ENCODE measurements at places on chromosomes 16 and 17.

DNA sequence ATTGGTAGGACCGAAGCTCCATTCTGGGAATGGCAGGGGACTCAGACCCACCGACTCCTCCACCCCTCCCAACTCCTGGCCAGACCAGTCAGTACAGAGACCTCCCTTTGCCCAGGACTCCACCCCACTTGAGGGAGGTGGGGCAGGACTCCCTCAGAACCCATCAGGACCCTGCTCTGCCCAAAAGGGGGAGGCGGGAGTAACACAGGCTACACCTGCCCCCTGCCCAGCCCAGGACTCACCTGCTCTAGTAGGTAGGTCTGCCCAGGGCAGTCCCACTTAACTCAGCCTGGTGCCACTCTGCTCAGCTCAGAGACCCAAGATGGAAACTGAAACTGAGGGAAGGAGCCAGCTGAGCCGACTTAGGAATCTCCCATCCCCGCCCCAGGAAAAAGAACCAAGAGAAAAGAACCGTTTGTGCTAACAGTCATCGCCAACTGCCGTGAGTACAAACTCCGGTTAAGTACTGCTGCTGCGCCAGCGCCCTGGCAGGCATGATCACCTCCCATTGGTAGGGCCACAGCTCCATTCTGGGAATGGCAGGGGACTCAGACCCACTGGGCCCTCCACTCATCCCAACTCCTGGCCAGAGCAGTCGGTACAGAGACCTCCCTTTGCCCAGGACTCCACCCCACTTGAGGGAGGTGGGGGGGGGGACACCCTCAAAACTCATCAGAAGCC is 503 bp downstream of the DHX58 start:
- no peak for DNase-seq

DNA sequence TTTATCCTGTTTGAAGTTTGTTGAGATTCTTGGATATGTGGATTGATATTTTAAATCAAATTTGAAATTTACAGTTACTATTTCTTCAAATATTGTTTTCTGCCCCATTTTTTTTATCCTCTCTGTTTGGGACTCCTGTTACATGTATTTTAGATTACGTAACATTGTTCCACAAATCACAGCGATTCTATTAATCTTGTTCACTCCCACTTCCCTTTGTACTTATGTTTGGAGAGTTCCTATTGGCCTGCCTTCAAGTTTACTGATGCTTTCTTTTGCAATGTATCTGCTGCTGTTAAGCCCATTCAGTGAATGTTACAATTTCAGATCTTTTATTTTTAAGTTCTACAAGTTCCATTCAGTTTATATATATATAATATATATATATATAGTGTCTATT is 288.3 kb upstream of the TNRC6C start:
- DNase-seq: no peak

GRCh38 chr17:72878975-72879660 is 213.4 kb downstream of the SLC39A11 start:
- DNase-seq: no peak

DNA sequence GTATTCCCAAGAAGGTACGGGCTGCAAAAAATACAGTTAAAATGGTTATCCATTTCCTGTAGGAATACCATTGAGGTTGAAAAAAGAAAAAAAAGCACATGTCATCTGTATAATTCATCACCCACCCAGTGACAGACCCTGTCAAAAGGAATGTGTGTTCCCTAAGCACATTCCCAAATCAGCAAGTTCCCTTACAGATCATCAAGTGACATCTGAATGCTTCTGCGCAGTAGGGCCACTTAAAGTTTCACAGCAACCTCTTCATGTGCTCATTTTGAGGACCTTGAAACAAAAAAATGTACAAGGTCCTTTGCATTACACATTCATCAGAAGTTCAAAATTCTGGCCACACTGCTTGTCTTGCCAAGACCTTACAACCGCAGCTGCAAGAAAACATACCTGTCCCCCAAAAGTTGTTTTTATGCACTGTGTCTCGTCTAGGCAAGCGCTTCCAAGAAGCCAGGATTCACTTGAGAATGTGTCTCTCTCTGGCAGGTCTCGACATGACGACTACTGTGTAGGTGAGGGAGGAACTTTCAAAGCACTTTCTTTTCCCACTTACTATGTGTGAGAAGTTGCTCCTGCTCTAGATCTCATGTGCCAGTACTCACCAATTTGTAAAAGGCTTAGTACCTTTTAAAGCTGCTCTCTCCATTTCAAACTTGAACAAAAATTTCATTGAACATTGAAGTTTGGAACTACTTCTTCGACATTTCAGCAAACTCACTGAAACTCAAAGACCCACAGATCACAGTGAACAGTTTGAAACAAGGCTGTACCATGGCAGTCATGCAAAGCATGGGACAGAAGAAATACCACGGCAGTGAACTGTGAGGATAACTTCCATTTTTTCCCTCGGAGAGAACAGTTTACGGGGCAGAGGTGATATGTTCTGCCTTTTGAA is 4.3 kb upstream of the POLG2 start:
- DNase-seq: no peak

DNA sequence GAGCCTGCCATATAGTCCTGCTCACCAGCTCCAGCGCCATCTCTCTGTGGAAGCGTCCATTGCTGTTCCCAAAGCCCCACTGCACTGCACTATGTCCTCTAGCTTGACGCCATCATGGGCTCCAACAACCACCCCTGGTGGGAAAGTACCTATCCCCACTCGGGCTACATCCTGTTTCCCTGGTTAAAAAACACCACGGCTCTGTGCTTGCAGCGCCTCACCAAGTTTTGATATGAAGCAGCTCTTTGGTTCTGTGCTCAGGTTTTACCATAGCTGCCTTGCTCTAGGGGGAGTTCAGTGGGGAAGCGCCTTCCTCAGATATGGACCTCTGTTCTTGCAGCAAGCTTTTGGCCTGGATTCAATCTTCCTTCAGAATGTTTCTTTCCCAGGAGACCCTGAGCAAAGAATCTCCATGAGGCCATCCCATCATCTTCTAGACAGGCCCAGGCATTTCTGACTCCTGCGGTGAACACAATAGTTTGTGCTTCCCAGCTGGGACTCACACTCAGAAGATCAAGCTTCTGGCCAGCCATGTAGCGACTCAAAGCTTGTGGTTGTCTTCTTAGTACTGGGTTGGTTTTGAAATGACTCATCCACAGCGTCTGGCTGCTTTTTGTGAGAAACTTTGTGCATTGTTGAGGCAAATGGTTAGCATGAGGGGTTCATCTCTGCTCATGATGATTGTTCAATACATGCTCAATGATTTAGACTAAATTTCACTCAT is 39.5 kb downstream of the DYNLRB2 start:
- DNase-seq: no peak

- DNase-seq: no peak
These were observed 68.7 kb downstream of the BANP start for GRCh38 chr16:88019821-88020515.

DNA sequence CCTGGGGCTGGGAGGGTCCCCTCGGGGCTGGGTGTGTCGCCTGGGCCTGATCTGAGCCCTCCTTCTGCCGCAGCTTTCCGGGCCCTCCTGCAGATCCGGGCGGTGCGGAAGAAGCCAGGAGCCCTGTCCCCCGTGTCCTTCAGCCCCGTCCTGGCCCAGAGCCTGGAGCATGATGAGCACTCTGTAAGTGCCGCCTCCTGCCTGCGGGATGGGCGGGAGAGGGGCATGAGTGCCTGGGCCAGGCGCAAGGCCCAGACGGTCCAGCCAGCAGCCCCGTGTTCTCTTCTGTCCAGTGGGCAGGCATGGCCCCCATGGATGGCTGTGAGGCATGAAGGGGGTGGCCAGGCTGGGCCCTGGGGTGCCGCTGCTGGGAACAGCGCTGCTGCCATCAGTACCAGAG is 16.0 kb upstream of the NUDT16L1 start:
- no peak for DNase-seq

DNA sequence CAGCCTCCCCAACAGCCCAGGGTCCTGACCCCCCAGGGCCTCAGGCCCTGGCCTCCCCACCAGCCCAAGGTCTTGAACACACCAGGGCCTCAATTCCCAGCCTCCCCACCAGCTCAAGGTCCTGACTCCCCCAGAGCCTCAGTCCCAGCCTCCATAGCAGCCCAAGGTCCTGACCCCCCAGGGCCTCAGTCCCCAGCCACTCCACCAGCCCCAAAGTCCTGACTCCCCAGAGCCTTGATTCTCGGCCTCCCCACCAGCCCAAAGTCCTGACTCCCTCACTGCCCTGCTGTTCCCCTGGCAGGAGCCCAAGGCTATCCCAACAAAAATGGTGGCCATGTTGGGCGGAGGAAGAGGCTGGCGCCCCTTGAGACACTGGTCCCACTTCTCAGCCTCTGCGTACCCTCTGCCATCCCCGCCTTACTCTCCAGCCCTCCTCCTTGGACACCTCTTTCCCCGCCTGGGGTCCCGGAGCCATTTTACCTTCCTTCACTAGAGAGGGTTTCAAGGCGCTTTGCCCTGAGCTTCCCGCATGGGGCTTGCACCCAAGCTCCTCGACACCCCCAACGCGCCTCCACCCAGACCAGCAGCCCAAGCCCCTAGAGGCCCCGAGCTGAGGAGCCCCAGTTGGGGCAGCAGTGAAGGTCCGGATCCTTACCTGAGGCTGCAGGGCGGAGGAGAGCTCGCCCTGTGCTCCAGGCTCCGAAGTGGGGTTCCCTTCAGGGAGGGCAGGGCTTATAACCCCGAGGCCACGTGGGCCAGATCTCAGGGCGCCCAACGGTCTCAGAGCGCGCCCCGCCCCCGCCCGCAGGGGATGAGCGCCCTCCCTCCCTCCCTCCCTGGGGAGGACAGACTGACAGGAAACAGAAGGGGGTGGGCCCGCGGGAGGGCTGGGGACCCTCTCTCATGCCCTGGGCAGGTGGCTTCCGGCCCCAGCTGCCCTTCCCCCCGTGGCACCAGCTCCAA is 3.5 kb upstream of the TSPOAP1 start:
- peak; percentile 89 for DNase-seq

- no peak for DNase-seq
These were observed 941 bp downstream of the PDK2 start for GRCh38 chr17:50096092-50096491.

- no peak for DNase-seq
These were observed 753 bp downstream of the SLC16A11 start for GRCh38 chr17:7043182-7043496.

DNA sequence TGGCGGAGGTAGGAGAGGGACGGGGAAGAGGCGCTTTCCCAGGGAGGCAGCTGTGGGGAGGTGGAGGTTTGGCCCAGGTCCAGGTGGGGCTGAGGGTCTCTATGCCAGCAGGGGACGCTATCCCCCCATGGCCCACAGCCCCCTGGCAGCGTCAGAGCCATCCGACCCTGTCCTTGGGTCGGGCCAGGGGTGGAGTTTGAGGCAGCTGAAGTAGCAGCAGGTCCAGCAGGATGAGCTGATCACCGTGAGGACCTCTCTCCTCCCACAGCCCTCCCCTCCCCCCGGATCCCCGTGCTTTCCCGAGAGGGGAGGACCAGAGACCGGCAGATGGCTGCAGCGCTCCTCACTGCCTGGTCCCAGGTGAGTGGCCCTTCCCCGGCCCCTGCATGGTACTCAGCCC is 3.2 kb downstream of the ZNF205 start:
- DNase-seq: no peak

- no peak for DNase-seq
These were observed 88.5 kb downstream of the CLEC16A start for GRCh38 chr16:11032922-11033291.

GRCh38 chr16:66834746-66835145 is 4.0 kb upstream of the NAE1 start:
- no peak for DNase-seq

GRCh38 chr17:57676543-57676942 is 68.6 kb downstream of the CCDC182 start:
- no peak for DNase-seq

GRCh38 chr17:30422171-30422570 is 43.4 kb downstream of the CPD start:
- peak; percentile 14 for DNase-seq

- DNase-seq: peak; percentile 32
These were observed 6.5 kb downstream of the NFATC3 start for GRCh38 chr16:68091380-68092261.

- no peak for DNase-seq
These were observed 4.9 kb upstream of the STAT5A start for GRCh38 chr17:42283241-42284023.

All from GF-D8 (cell line).